ENCODE measurements at places on chromosomes 5 and 9.

DNA sequence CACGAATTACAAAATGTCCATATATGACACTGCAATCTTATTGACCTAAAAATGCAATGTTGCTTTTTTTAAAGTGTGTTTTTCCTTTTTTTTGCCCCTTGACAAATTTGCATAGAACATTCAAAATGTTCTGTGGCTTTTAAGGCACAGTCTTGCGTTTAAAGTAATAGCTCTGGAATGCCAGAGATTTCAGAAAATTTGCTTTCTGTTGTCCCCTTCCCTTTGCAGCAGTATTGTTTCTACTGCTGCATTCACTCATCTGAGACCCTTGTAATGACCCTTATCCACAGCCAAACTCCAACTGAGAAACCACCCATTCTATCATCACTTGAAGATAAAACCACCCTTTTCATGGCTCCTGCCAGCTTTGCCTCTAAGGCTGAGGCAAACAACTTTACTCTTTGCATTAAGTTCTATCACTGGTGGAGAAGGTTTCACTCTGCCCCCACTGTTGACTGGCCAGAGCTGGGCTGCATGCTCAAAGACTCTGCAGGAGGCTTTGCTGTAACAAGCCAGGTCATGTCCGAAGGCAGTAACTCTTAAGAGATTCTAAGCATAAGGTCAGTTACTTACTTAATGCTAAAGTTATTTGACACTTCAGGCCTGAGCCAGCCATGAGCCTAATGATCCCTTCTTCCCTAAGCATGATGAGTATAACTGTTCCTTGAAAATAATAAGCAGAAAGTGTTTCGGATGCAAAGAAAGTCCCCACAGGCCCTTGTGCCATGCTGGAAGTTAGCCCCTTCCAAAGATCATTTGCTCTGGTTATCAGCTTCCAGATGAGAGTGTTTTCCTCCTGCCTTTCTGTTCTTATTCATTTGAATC is 101.9 kb downstream of the CD180 start:
- no peak for DNase-seq

GRCh38 chr9:112839331-112839730 is 51.3 kb downstream of the SLC46A2 start:
- DNase-seq, result no peak

- DNase-seq, result no peak
These were observed 9.5 kb downstream of the SH3GL2 start for GRCh38 chr9:17588395-17588794.

GRCh38 chr9:78994471-78994870 is 577.3 kb upstream of the TLE4 start:
- no peak for DNase-seq

- no peak for DNase-seq
These were observed 139.8 kb upstream of the BASP1 start for GRCh38 chr5:17077440-17078233.

GRCh38 chr5:180118391-180118791 is 46.8 kb upstream of the RNF130 start:
- DNase-seq, result no peak

- DNase-seq, result peak; percentile 47
These were observed at the start of gene HACD4 for GRCh38 chr9:21031091-21031807. TSS of gene HACD4 (minus strand) at chr9:21031640. CDS start at chr9:21031590, 50 bp downstream.

GRCh38 chr5:149921597-149921996 is 23.0 kb downstream of the PDE6A start:
- no peak for DNase-seq

GRCh38 chr9:89442981-89443814 is 54.7 kb downstream of the SEMA4D start:
- DNase-seq, result no peak

GRCh38 chr5:131605086-131605485 is 29.9 kb downstream of the RAPGEF6 start:
- DNase-seq, result no peak

GRCh38 chr9:70753311-70753710 is 338.9 kb upstream of the KLF9 start:
- no peak for DNase-seq

- no peak for DNase-seq
These were observed 116.5 kb upstream of the PHYKPL start for GRCh38 chr5:178349075-178349511.

DNA sequence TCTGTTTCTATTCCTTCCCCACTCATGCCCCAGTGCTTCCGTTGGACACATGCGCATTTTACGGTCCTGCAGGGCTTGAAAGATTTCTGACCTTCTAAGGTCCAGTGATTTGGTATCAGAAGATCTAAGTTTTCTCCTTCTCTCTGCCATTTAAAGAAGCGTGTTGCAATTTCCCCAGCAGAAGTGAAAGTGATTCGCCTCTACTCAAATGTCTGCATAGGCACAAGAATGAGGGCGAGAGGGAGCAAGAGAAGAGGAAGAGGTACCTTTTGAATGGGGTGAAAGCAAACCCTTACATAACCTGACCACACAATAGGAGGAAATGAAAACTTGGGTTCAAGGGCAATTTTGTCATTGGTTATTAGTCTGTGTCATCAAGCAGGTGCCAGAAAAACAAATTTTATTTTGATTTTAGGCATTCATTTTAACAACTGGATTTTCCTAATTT is 31.7 kb upstream of the NR3C1 start:
- DNase-seq, result no peak

Measured in stimulated activated CD4-positive, alpha-beta T cell treated with anti-CD3 and anti-CD28 coated beads, Interleukin-2, amount 100 ng/mL, for 4 hours (primary cell).